ENCODE measurements at places on chromosomes 5 and 9.

- DNase-seq: no peak
These were observed 29.9 kb downstream of the TUT7 start for GRCh38 chr9:86324308-86324707.

DNA sequence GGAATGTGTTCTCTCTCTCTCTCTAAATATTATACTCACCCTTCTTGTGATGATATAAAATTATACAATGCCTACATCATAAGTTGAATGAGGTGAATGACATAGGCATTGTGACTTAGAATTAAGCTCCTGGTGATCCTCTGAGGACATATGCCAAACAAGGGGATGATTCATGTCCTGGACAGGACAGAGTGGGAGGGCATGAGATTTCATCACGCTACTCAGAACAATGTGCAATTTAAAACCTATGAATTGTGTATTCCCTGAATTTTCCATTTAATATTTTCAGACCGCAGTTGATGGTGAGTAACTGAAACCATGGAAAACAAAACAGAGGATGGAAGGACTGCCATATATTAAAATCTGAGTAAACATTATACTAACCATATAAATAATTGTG lies 782.2 kb upstream of the NUDT12 start:
- no peak for DNase-seq

DNA sequence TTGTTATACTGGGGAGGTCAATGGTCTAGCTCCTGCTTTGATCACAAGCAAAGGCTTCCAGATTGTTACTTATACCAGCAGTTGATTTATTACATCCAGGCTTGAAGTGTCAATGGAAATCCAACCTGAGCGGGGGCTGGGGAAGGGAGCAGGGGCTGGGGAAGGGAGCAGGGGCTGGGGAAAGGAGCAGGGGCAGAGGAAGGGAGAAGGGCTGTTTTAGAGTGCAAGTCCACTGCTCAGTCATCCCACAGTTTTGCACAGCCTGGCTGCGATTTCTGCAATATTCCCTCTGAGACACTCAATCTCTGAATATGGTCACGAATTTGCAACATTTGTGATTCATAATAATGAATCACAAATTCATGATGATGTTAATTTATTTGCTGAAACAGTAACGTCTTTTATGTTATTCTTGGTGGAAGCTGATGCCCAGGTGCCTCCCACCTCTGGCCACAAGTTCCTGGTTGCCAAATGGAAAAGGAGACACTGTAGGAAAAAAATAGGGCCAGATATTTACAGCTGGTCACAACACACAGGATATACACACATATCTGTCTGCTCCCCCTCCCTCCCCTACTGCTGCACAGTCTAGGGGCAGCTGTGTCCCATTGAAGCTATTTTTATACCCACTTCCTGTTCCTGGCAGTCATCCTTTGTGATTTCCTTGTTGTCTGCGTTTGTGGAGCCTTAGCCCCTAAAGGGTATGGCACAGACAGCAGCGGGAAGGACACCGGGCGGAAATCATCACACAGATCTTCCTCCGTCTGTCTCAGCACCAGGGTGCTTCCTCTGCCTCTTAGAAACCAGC lies 325.1 kb downstream of the GADD45G start:
- DNase-seq: no peak

DNA sequence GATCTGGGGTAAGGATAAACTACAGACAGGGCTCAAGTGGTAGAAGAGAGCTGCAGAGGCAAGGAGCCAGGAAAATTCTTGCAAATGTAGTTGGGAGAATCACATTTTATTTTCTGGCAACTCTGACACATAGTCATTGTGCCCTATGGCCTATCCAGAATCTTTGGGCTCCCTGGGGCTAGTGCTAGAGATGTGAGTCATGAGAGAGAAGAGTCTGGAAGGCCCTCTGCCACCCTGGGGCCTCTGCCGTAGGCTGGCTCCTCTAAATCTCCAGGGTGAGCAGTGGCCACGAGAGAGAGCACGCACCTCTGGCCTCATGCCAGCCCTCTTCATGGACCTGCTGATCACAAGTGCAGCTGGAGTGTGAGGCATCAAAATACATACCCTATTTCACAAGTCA lies 74.3 kb upstream of the SSBP2 start:
- no peak for DNase-seq

GRCh38 chr5:127647361-127647958 lies 1.4 kb upstream of the CTXN3 start:
- no peak for DNase-seq

- no peak for DNase-seq
These were observed 536.8 kb downstream of the BNC2 start for GRCh38 chr9:16333691-16334090.

- DNase-seq: no peak
These were observed 79.8 kb downstream of the MUSK start for GRCh38 chr9:110748251-110748893.

- no peak for DNase-seq
These were observed 243.0 kb downstream of the ICE1 start for GRCh38 chr5:5665225-5666075.

GRCh38 chr9:97629156-97629555 lies 4.0 kb downstream of the TSTD2 start:
- DNase-seq: no peak
